Activated CD4-positive, alpha-beta T cell treated with anti-CD3 and anti-CD28 coated beads, Interleukin-2, amount 50 U/mL, for 48 hours (primary cell): ENCODE measurements at places on chromosomes 4 and X.

DNA sequence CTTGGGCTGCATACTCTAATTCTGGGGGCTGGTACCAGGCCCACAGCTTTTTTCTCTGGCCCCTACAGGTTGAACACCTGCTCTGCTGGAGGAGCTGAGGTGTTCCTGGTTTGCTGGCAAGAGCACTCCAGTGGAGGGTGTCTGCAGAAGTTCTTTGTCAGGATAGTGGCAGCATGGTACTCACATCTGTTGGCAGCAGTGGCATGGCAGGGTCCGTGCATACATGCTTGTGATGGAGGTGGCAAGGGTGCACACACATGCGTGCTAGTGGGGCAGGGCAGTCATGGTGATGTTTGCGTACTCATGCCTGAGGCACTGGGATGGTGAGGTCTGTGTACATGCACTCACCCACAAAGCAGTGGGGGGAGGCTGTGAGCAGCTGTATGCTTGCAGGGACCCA, 235.5 kb upstream of the KLF8 start:
- DNase-seq, result no peak

GRCh38 chrX:135411893-135412292, 9.9 kb upstream of the SMIM10L2A start:
- no peak for DNase-seq

DNA sequence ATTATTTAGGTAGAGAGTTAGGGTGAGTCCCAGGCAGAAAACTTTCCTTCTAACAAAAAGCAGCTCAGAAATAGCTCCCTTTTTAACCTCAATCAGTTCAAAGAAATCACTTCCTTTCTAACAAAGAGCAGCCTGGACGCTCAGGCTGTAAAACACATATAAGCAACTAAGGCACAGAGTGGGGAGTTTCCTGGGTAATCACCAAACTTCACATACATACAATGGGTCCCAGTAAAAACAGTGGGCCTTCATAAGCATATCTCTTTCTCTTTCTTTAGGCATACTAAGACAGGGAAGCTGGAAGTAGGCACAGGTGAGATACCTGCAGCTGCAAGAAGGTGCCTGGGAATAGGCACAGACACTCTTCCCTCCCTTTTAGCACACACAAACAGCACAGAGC, 4.9 kb upstream of the NAF1 start:
- DNase-seq, result no peak

DNA sequence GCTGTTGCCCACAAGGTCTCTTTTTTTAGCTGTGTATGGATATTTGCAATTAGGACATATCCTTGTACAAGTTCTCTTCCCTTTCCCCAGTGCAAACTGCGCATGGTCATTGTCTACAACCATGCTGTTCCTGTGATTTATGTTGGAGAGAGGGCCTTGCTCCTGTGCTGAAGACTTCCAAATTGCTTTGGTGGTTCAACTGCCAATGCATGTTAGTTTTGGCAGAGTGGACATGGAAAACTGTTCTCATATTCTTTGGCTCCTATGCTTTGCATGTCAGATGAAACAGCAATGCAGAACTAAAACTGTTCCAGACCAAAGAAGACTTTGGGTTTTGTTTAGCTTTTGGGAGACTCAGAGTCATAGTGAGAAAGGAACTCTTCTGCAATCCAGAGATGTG, 148.8 kb upstream of the EDNRA start:
- DNase-seq, result no peak

GRCh38 chr4:120304801-120305200, 238.2 kb upstream of the MAD2L1 start:
- no peak for DNase-seq

GRCh38 chr4:13182133-13182532, 302.0 kb downstream of the RAB28 start:
- no peak for DNase-seq

DNA sequence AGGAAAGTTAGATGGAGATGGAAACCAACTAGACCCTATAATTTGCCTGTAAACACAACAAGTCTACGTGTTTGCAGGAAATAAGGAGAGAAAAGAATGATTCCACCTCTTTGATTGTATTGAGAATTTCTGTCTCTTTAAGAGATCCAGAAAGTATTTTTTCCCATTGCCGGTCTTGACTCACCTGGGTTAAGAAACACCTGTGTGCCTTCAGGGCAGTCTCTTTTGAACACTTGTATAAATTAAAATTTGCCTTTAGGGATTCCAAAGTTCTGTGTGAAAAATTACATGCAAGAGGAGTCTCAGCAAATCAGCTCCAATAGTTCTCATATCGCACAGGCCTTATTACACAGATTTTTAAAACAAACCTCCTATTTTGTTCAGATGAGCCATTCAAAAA, 46.0 kb upstream of the SMAD1 start:
- DNase-seq, result no peak
